Hepatic stellate cell (primary cell): ENCODE measurements at places on chromosomes 1 and 21.

DNA sequence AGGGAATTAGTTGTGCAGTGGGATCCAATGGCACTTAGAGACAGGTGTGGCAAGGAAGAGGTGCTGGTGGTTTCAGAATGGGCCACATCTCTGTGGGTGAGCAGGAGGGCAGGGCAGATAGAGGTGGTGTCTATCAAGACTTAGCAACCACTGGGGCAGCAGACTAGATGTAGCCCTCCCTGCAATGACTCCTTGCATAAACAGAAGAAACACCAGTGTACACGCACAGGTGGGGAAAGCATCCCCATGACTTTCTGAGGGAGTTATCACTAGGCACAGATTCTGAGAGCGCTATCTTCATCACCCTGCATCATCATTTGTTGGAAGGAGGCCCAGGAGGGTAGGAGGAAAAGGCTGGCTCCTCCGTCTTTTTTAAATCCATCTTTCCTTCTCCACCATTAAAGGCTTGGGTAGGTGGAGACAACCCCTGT lies 58.4 kb downstream of the PLXNA2 start:
- no peak for DNase-seq

DNA sequence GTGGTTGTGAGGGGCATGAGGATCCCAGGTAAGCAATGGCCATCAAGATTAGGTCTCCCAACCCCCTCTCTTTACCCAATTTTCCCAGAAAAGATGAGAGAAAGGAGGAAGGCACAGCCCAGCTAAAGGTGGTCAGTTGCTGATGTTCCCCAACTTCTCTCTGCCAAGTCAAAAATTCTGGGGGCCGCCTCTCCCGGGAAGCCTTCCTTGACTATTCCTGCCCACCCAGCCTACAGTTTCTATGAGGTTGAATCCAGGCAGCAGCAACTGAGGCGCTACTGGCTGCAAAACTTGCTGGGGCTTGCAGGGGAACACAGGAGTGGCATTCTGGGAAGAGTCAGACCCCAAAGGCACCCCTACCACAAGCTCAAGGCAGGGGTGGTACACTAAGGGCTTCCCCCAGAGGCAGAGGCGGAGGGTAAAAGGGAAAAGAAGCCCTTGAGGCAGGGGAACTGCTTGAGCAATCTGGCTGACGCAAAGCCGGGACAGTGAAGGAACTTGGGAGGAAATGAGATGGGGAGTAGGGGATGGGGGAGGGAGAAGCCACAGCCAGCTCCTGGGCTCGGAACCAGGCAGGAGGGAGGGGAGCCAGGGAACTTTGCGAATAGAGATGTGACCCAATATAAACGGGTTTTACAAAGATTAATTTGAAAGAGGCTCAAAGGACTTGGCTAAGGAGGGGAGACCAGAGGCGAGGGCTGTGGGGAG lies 31.2 kb downstream of the SDC3 start:
- no peak for DNase-seq

- DNase-seq = no peak
Observed at GRCh38 chr1:204225841-204226735, 12.3 kb upstream of the GOLT1A start.

GRCh38 chr1:107378866-107379265 lies 238.0 kb downstream of the NTNG1 start:
- DNase-seq = no peak

- no peak for DNase-seq
Observed at GRCh38 chr1:178220094-178220493, 126.2 kb downstream of the RASAL2 start.
